ENCODE measurements at places on chromosomes 5 and 9. TPM values are rescaled to one million over a fixed set of nuclear protein-coding genes. Genes with fewer than 3 reads are reported as not detected.

DNA sequence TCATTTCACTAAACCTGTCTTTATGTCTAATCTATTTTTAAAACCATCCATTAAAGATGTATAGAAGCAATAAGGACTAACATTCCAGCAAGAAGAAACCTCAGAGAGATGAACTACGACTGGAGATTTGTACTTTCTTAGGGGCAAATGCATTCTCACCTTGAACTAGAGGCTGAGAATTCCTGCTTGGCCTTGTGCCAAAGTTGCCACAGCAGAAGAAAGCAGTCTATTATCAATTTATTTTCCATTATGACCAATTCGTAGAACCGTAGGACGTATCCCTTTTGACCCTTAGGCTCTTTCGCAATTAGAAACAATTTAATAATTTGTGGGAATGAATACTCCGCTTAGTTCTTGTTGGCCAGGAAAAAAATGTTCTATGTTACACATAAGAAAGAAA, 1647.4 kb upstream of the CDH9 start:
- no peak for DNase-seq

GRCh38 chr9:21995006-21995665, 545 bp downstream of the CDKN2B-AS1 start:
- peak; percentile 77 for DNase-seq

TUSC1 gene
- 9.4 TPM for total RNA-seq

GRCh38 chr5:112355058-112355685, 63.9 kb downstream of the EPB41L4A start:
- no peak for DNase-seq

DNA sequence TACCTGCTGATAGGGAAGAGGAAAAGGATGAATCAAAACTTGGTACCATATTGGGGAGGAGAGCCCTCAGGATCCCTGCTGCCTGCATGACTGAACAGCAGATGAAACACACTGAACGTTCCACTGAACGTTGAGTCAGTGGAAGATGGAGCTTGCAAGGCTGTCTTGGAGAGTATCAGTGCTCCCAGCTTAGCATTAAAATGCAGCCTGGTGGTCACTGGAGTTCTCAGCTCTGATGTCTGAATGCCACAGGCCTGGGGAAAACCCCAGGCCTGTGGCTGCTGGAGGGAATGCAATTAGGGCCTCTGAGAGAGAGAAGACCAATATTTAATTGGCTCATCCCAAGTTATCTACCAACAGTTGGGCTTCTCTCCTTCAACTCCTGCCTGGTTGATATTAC, 54.5 kb downstream of the PDE4D start:
- no peak for DNase-seq

RHOBTB3 gene
- 30.3 TPM for total RNA-seq

GLRA1 gene
- not detected for total RNA-seq

DNA sequence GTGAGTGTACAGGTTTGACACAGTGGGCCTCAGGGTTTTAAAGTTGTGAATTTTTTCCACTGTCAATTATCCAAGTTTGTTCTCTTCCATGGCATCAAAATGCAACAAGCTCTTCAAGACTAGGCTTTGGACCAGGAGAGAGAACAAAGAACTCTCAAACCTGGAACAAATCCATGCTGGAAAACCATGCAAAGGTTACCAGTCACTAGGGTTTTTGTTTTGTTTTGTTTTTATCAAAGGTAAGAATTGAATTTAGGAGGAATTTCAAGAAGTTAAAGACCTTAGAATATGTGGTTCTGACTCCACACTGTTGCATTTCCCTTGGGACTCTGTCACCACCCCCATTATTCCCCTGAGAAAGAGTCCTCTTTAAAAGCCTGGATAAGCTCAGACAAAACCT, 191.1 kb upstream of the PIK3R1 start:
- no peak for DNase-seq

GRCh38 chr5:23763170-23763569, 255.8 kb downstream of the PRDM9 start:
- DNase-seq: no peak

DNA sequence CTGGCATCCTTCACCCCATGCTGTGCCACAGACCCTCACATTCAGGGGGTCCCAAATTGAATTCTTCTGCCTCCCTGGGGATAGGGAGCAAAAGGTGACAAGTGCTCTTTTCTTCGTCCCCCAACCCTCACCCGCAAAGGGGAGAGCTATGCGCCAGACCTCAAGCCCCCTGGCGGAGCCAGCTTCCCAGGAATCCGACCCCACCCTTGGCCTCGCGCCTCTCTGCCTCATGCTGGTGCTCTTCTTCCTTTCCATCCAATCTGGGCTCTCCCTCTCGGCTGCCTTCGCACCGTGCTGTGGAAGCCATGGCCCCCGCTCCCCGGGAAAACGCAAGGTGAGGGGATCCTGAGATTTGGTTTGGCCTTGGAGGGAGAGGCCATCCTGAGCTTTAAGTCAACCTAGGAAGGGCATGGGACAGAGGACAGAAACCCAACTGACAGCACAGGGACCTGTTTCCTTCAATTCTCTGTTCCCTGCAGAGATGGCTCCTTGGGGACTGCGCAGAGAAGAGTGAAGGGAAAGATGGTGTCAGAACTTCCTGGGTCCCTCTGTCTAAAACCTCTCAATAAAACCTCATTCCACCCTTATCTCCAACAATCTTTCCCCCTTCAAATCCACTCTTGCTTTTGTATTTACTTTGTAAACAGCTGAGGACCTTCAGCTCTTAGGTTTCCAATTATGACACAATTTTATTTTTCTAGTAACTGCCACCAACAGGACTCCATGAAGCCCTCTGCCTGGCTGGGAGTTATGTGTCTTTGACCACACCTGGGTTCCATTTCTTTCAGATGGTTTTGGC, 36.3 kb upstream of the CRB2 start:
- DNase-seq: no peak

CHSY3 gene
- 3.9 TPM for total RNA-seq

Measured in dermis blood vessel endothelial cell (primary cell).